ENCODE measurements at places on chromosomes 2 and 18. TPM values are rescaled to one million over a fixed set of nuclear protein-coding genes. Genes with fewer than 3 reads are reported as not detected.

- no peak for DNase-seq
These were observed 264.6 kb upstream of the STON1 start for GRCh38 chr2:48265169-48266030.

- DNase-seq = no peak
These were observed 40.8 kb upstream of the ROCK2 start for GRCh38 chr2:11385216-11385615.

The CD207 gene
- not detected for polyA plus RNA-seq

The MAPK4 gene
- not detected for polyA plus RNA-seq

The NCKAP1 gene
- polyA plus RNA-seq = 63.5 TPM
